NCI-H510A (cell line): ENCODE measurements at places on chromosomes 6 and 20.

DNA sequence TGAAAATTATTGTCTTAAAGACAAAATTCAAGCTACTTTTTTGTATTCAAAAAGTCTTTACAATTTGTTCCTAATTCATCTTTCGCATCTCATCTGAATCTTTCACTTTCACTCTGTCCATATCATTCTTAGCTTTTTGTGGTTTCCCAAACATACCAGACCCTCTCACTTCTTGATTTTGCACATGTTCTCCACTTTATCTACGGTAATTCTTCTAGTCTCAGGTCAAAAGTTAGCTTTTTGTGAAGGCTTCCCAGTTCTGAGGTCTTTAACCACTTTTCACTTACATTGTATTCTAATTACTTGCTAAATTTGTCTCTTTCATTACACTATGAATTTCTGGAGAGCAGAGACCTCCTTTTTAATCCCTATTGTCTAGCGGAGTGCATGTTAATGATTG, 34.6 kb upstream of the EPHA7 start:
- no peak for DNase-seq

DNA sequence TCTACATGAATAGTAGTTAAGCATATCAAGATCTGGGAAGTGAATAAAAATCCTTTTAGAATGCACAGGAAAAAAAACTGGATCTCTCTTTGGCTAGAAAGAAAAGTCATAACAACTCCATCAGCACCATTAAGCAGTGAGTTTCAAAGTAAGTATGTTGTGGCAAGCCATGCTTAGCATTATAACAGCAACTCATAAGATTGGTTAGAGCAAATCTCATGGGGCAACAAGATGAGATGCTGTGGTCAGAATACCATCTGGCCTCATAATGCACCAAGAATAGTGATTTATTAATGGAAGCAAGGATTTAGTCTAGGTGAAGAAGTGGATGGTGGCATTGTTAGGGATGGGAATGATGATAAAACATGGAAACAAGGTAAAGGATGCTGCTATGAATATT, 159.4 kb downstream of the PHF3 start:
- no peak for DNase-seq

- no peak for DNase-seq
These were observed 89.0 kb downstream of the CDS2 start for GRCh38 chr20:5215672-5216304.

GRCh38 chr20:20370094-20370575, 2.2 kb downstream of the INSM1 start:
- no peak for DNase-seq

GRCh38 chr6:20868397-20869096, 334.3 kb downstream of the CDKAL1 start:
- DNase-seq = peak; percentile 68

DNA sequence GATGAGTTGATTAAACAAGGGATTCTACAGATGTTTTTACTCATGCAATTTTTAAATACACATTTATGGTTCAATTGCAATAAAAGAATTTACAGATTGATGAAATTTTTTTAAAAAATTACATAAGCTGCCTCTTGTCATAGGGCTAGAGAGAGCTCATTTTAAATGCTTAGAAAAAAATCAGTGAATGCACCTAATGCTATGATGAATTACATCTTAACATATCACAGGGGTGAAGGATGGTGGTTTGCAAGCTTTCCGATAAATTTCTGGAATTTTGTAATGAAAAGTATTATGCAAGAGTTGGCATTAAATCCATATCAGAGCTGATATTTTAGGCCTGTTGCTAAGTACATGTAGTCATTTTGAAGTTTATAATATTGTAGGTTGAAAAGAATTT, 29.6 kb downstream of the DSE start:
- no peak for DNase-seq

DNA sequence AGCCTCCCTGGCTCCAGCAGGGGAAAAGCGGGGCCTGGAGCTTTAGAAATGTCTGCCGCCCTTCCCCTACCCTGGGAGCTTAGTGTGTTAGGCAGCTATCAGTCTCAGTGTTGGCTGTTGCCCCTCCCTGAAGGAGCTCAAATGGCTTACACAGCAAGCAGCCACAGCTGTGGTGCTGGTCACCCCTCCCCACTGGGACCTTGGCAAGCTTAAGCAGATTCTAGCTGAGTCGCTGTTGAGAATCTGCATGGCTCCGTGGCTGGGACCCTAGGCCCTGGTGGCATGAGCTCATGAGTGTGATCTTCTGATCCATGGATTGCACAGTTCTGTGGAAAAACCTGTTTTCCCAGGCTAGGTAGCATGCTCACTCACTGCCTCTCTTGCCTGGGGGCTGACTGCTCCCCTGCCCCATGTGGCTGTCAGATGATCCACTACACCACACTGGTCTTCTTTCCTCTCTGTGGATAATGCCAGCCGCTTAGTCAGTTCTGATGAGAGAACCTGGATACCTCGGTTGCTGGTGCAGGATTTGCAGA, 714.0 kb downstream of the MAFB start:
- no peak for DNase-seq

- no peak for DNase-seq
These were observed 186.7 kb downstream of the BTBD9 start for GRCh38 chr6:38452816-38453660.

- DNase-seq = no peak
These were observed 138.8 kb upstream of the LAMA2 start for GRCh38 chr6:128743974-128744765.

DNA sequence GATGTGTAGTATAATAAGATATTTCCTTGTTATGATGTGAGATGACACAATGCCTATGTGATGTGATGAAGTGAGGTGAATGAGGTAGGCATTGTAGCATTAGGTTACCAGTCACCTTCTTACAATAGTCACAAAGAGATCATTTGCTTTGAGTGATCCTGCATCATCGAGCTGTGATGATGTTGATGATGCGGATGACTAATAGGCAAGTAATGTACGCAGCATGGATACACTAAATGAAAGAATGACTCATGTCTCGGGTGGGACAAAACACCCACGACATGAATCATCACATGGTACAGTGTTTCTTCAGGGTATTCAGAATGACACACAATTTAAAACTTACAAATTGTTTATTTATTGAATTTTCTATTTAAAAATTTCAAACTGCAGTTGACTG, 806.3 kb upstream of the GJE1 start:
- DNase-seq = no peak

- no peak for DNase-seq
These were observed 196.1 kb downstream of the DLL1 start for GRCh38 chr6:170094686-170095272.

DNA sequence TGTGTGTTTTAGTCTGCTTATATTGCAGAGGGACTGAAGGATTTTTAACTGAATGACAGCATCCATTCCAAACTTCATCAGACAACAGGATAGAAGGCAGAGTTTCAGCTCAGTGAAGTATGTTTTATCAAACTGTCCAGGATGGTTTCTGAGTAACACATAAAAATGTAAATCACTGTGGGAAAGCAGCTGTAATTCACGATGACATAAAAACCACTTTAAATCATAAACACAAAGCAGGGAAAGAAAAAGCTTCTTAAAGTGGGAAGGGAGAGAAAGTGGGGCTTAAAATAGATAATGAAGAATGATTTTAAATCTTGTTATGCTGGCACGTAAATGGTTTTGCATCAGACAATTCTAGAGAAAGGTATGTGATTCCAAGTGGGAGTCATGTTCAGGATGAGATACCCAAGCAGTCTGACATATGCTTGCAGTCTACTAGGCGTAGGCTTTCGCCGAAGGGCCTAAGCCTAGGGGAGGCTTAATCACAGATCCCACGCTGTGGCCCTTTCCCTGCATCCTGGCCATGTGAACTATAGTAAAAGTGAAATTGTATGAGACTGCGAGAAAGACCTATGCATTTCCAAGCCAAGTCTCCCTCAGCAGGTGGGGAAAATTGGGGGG, 610.6 kb downstream of the PRKN start:
- DNase-seq = no peak

GRCh38 chr6:152723398-152723797, 25.7 kb downstream of the MYCT1 start:
- DNase-seq = no peak

GRCh38 chr6:33853026-33853425, 49.2 kb upstream of the MLN start:
- no peak for DNase-seq

GRCh38 chr6:37095997-37096396, 74.0 kb upstream of the PIM1 start:
- DNase-seq = no peak

GRCh38 chr6:28357036-28357435, 7.3 kb downstream of the ZKSCAN3 start:
- no peak for DNase-seq

GRCh38 chr6:37717836-37718251, 20.2 kb upstream of the MDGA1 start:
- no peak for DNase-seq

DNA sequence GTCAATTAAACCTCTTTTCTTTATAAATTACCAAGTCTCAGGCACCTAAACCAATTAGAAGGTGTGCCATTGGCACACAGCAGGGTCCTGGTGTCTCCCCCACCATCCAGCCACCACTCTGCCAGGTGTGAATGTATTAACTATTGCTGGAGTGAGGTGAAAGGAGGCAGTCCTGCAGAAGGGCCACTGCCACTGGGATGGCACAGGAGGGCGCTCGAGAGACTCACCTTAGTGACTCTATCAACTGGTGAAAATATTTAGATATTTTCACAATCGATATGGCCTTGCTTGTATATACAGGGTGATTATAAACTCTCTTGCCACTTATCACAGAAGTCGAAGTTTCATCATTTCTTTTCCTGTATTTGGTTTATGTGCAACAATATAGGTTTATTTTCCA, 145.6 kb upstream of the ESR1 start:
- no peak for DNase-seq

- DNase-seq = no peak
These were observed 15.2 kb downstream of the DSE start for GRCh38 chr6:116385921-116386320.

DNA sequence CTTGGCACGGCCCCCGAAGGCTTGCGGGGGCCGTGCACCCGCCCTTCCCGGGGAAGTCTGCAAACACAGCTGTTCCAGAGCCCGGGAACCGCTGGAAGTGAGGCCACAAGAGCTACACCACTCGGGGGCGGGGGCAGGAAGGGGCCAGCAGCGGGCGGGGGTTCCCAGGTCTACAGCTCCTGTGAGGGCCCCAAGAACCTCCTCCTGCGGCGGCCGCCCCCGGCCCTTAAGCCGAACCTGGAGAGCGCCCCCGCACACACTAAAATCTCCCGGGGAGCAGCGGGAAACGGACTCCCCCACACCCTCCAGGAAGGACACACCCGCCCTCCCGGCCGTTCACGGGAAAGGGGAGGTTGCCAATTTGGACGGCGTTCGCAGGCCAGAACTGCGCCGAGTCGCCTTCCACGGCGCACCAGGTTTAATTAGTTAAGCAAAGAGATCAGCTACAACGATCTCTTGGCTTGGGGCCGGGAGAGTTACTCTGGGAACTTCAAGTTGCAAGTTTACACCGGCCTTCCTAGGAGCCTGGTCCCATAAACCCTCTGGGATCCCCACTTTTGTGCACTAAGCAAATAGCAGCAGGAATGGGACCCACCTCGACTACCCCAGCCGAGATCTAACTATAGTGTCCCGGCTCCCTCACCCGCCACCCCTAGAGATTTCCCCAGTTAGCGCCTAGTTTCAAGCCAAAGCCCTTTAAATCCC, 1.7 kb downstream of the JAG1 start:
- peak; percentile 40 for DNase-seq

DNA sequence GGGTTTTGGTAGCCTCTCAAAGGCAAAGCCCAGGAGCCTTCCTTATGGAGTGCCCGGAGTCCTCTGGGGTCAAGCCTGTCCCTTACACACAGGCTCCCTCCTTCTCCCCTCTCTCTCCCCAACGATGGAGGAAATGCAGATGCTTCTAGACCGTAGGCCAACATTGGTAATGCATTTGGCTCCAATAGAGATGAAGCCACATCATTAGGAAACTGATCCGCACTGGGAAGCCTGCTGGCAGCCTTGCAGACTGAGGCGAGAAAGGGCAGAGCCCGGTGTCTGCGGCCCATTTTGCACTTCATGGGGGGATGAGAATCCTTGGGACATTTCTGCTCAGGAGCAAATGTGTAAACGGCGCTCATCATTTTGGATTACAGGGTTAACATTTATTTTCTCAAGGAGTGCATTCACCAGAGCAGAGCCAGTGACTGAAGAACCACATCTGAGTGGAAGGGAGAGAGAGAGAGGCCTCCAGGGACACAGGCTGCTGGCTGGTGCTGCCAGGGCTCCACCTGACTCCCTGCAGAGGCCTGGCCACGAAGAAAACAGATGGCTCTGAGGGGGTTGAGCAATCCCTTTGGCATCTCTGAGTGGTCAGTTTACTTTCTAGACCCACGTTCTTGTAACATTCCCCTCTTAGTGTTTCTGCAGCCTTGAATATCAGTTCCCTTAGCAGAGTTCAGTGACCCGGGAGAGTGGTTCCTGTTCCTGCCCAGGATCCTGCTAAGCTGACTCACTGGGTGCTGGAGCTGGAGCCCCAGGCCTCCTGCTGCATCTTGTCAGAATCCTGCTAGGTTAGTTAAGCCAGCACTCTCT, 4.4 kb upstream of the CST3 start:
- DNase-seq = no peak

DNA sequence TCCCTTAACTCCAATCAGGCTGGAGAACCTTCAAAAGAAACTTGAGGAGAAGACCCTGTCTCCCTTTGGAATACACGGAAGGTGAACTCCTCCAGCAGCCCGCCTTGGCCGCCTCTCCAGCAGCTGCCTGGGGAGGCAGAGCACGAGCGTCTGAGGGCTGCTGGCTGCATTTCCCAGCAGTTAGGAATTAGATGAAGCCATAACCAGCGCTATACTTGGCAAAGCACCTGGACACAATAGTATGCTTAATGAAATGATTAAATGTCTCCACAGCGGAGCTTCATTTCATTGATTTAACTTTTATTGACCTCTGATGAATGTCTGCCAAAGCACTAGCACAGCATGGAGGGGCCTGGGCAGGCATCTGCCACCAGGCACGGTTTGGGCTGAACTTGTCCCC, 73.5 kb downstream of the TMEM242 start:
- no peak for DNase-seq

- DNase-seq = no peak
These were observed 288.2 kb upstream of the MAN1A1 start for GRCh38 chr6:119637768-119638167.

- DNase-seq = no peak
These were observed 122.8 kb upstream of the ZNF217 start for GRCh38 chr20:53716395-53716794.

GRCh38 chr6:166019214-166019613, 148.4 kb downstream of the TBXT start:
- DNase-seq = no peak

- DNase-seq = no peak
These were observed 48.5 kb downstream of the TRIM27 start for GRCh38 chr6:28875191-28875747.

DNA sequence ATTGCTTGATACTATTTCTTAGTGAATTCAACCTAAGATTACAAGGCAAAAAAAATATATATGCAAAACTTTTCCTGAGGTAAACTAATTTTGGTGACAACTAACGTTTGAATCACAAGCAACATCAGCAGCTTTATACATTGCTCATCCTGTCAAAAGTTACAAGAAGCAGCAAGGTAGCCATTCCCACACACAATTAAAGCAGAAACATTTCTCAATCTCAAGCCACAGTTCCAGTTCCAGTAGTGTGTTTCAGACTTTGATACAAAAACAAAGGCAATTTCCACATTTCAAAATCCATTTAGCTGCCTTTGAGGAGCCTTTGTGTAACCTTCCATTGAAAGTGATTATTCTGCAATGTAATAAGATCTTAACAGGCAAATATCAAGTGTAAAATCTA, 191.0 kb downstream of the WDR27 start:
- no peak for DNase-seq

GRCh38 chr6:41850861-41851260, 44.3 kb downstream of the USP49 start:
- no peak for DNase-seq

- DNase-seq = no peak
These were observed 1.3 kb upstream of the NDUFAF4 start for GRCh38 chr6:96899019-96899418.
